Activated T-cell treated with anti-CD3 and anti-CD28 coated beads for 48 hours (primary cell): ENCODE measurements at places on chromosomes 2 and 18.
A peak's percentile ranks its signal among the peaks of the same experiment; 100 is the strongest.

GRCh38 chr2:21010813-21011439 lies 32.9 kb downstream of the APOB start:
- no peak for DNase-seq

DNA sequence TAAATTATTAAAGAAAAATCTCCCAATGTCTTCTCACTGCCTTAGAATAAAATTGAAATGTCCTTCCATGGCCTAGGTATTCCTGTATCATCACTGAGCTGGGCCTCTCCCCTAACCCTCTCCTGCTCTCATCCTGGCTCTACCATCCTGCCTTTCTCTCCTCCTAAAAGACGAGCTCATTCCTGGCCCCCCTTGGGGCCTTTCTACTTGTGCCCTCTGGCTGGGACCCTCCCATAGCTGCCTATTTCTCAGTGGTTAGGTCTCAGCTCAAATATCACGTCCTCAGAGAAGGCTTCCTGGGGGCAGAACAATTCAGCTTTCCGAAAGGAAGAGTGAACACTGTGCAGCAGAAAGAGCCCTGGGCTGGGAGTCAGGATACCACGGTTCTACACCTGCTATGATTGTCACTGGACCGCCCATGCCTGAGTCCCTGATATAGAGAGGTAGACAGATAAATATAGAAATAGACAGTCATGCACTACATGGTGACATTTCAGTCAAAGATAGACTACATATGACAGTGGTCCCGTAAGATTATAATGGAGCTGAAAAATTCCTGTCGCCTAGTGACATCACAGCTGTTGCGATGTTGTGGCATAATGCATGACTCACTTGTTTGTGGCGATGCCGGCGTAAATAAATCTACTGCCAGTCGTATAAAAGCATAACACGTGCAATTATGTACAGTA lies 9.4 kb downstream of the DNPEP start:
- DNase-seq, result no peak

DNA sequence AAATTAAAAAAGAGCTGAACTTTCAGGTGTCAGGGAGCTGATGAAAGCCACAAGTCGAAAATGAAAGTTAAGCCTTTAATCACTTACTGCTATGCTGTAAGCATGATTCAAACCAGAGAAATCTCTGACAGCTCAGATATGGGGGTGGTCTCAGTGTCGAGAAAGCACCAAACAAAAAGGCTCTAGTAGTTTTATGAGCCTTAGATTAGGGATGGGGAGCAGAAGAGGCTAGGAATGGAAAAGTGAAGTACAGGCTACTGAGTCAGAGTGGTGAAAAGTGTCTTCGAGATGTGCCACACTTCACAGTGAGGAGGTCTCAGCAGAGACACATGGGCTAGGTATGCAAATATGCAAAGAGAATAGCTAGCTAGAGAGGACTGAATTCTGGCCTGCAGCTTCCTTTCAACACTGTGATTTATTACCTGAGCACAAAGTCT lies 482.2 kb downstream of the SPAG16 start:
- no peak for DNase-seq

DNA sequence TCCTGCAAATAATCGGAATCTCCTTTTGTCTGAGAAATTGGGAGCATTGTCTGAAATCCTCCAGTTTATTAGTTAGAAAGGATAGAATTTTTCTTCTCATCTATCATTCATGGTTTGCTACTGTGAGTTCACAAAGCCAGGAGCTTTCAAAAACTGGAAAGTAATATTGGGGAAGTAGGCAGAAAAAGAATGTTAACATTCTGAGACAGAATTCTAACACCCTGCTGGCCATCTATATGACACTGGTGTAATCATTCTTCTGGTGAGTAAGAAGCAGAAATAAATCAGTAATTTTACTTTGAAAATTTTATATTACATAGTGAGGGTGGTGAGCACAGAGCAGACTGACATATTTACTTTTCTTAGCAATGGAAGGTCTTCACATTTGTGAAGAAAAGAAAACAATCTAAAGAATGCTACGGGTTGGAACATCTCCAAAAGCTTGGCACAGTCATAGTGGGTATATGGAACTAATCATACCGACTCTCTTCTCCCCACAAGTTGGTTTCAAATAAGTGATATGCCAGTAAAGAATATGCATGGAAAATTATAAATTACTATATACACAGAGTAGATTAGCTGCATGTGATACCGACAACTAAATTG lies 344.9 kb downstream of the LPIN1 start:
- DNase-seq, result no peak

GRCh38 chr2:48870942-48871341 lies 115.4 kb upstream of the LHCGR start:
- no peak for DNase-seq

GRCh38 chr2:10568736-10569432 lies 120.8 kb upstream of the ODC1 start:
- no peak for DNase-seq

GRCh38 chr2:62304429-62305417 lies 108.8 kb downstream of the B3GNT2 start:
- peak; percentile 56 for DNase-seq

- DNase-seq, result no peak
Measured at GRCh38 chr2:104862058-104862941, 8.4 kb downstream of the POU3F3 start.

- DNase-seq, result no peak
Measured at GRCh38 chr2:121155502-121156056, 129.4 kb downstream of the TFCP2L1 start.

DNA sequence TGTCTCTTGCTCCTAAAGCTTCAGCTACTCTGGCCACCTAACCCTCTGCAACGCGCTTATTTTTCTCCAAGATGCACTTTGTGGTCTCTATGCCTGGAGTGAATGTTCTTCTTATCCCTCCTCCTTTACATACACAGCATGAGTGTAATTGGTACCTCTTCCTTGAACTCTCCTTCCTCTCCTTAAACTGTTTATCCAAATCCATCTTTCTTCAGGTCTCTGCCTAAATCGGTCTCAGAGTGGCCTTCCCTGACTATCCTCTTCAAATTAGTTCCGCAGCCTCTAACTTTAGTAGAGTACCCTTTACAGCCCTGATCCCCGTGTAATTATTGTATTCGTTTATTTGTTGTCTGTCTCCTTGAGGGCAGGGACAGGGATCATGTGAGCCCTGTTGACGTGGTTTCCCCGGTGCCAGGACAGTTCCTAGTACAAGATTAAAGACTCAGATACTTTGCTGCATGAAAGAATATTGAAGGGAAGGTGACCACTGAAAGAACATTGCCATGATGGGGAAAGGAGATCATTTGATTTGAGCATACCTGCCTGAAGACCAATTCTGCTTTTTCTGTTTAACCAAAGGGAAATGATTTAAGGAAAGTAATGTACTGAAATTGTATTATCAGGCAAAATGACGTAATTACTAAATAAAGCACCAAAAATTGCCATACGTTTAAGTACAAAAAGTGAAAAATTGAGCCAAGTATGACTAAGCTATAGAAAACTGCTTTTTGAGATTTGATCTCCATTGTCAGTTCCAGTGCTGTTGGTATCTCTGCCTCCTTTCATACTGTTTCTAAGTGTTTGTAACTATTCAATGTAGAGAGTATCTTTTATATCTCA lies 1.2 kb downstream of the CNOT9 start:
- no peak for DNase-seq

GRCh38 chr2:191351298-191351697 lies 106.1 kb downstream of the MYO1B start:
- DNase-seq, result no peak

DNA sequence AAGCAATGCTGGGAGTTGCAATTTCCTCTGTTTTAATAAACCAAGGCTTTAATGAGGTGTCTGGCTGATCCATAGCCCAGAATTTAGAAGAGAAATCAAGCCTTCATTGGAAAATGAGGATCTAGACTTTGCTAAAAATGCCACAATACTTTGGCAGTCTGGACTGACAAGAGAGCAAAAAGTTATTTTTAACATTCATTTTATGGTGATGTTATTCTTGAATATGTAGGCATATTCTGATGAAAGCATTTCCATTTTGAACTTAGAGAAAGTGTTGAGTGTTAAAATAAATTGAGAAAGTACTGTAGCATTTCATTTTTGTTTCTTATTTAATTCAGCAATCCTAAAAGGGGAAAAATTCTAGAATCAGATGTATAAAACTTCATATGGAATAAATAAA lies 151.8 kb upstream of the HNMT start:
- no peak for DNase-seq

- no peak for DNase-seq
Measured at GRCh38 chr2:18750672-18751554, 161.5 kb upstream of the NT5C1B start.

- DNase-seq, result no peak
Measured at GRCh38 chr2:83531206-83531826, 927.8 kb downstream of the SUCLG1 start.

DNA sequence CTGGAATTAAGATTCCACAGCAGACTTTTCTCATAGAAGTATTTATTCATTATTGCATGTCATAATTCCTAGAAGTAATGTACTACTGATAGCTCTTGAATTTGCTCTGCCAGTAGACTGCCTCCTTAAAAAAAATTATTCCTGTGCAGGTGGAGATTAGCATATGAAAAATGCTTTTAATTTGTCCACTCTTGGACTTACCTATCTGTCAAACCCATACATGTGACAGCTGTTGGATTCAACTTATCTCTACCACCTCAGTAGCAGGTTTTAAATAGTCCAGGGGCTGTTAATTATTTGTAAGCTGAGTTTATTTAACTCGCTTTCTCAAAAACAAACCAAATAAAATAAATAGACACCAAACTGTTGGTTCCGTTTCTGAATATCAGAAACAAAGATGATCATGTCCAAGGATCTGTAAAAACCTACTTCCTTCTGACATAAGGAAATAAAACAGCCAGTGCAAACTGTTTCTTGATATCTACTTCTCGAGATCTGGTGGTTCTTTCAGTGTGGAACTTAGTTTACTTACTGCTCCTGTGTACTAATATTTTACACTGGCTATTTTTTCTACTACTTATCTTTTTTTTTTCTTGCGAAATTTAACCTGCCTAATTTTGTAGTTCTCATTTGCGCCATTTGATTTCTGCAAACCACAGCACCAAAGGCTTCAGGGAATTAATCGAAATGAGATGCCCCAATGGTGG lies 44.2 kb downstream of the ZEB2 start:
- DNase-seq, result no peak

GRCh38 chr18:5600378-5601071 lies 56.7 kb upstream of the EPB41L3 start:
- no peak for DNase-seq

DNA sequence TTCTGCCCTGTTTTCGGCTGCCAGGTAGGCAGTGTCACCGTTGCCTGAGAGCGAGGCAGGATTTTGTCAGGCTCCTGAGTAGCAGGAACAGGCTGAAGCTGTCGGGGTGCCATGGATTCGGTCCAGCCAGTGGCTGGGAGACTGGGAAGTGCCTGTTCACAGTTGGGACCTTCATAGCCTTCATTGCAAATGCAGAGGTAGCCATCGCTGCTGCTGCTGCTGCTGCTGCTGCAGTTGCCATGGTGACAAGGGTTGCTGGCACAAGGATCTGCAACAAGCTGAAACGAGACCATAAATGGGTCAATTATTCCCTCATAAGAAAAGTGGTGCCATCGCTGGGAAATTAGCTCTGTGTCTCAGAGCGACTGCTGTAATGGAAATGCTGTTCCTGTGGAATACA lies 122.7 kb downstream of the DNER start:
- no peak for DNase-seq

DNA sequence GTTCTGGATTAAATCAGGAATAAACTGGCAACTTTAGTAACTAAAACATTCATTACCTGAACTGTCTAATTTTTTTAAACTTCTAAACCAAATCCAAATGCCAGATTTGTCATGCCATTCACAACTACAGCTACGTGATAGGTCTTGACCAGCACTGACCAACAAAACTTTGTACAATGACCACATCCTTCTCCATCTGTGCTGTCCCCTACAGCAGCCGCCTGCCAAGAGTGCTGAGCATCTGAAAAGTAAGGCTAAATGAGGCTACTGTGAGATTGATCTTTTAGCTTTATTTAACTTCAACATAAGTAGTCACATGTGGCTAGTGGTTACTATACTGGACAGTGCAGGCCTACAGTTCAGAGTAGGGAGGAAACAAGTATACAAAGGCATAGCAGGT lies 7.6 kb downstream of the FAM168B start:
- DNase-seq, result no peak

DNA sequence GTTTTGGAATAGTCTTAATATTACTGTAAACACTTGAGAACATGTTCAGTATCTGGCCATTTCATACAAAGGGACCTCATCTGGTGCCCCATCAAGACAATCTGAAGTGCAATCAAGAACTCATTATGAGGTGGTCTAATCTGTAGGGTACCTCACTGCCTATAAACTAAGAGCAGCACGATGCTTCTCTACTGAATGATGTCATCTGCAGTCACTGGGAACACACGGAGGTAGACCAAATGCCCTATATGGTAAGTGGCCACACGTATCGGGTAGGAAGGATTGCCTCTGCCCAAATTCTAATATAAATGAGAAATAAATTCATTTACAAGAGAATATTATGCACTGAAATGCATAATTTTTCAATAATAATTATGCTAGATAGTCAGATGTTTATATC lies 90.4 kb downstream of the SLC8A1 start:
- no peak for DNase-seq

DNA sequence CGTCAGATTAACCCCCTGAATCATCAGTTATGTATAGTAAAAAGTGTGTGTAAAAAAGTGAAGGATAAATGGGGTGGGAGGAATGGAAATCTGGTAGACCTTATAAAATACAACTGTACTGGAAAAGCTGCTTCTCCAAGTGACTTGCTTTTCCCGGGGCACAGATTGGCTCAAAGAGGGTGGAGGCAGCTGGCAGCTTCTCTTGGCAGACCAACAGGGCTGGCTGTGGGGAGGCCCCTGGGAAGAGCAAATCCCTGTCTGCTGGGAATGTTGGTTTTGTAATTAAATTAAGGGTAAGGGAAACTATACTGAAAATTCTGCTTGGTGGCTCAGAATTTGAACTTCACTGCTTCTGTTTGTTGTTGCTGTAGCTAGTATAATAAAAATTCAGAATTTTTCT lies 154.2 kb upstream of the DLX2 start:
- no peak for DNase-seq

GRCh38 chr2:232693344-232693743 lies 3.8 kb upstream of the GIGYF2 start:
- no peak for DNase-seq

GRCh38 chr18:59094569-59094968 lies 45.1 kb upstream of the SEC11C start:
- no peak for DNase-seq

- no peak for DNase-seq
Measured at GRCh38 chr2:138274421-138275291, 226.9 kb upstream of the SPOPL start.

DNA sequence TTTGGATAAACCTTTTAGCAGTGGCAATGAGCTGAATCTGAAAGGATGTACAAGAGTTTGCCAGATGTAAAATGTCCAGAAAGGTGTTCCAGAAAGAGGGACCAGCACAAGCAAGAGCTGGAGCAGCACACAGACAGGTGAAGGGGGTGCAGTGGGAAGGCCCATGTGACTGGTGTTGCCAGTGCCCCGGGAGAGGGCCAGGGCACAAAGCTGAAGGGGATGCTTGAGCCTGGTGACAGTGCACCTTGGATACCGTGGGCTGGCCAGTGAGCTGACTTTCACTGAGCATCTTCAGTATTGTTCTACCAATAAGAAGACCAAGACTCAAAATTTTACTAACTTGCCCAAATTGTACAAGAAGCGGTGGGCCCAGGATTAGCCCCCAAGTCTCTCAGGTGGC lies 132.3 kb upstream of the ALPP start:
- DNase-seq, result no peak
